ENCODE measurements at places on chromosomes 11 and 22. TPM values are rescaled to one million over a fixed set of nuclear protein-coding genes. Genes with fewer than 3 reads are reported as not detected.

The OR5B21 gene
- total RNA-seq: not detected

The SSH3 gene
- 87.0 TPM for total RNA-seq

The MTFP1 gene
- total RNA-seq: 25.3 TPM

The SYT8 gene
- 0.98 TPM for total RNA-seq

The BDNF gene
- 0.31 TPM for total RNA-seq

The KRTAP5-9 gene
- total RNA-seq: 0.60 TPM

The MYOD1 gene
- not detected for total RNA-seq

The C22orf15 gene
- 0.44 TPM for total RNA-seq

The DEFB131B gene
- total RNA-seq: not detected

The UBQLNL gene
- 0.34 TPM for total RNA-seq

- no peak for DNase-seq
Observed at GRCh38 chr22:17749605-17750395, 24.5 kb downstream of the BID start.

DNA sequence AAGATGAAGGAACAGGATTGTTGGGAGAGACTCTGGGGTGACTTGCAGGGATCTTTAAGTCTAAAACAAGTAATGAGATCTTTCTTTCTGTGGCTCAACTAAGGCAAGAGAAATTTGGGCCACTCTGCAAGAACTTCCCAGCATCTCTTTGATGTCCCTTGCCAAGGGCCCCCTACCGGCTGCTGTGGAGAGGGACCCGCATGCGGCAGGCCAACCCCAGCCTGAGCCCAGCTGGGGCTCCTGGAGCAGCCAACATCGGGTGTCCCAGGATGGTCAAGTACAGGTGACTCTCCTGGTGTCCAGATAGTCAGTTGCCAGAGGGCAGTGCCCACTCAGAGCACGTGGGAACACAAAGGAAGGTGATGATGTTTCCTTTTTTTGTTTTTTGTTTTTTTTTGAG is 363.2 kb downstream of the TBC1D22A start:
- DNase-seq: no peak

DNA sequence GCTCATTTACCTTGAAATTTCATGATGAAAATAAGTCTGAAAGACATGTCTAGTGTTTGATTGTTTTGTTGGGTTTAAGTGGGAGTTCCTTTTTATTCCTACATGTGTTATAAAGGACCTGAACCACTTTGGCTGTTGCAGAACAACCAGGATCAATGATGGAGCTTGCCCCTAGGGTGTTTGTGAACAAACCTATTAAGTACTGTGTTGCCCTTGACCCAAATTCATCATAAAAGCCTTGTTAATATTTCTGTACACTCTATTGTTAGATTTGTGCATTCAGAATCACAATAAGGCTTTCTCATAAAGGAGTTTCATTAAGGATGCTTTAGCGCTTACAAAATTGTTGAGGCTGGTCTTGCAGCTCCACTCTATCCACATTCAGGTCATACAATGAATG is 452.6 kb downstream of the NELL1 start:
- DNase-seq: no peak

DNA sequence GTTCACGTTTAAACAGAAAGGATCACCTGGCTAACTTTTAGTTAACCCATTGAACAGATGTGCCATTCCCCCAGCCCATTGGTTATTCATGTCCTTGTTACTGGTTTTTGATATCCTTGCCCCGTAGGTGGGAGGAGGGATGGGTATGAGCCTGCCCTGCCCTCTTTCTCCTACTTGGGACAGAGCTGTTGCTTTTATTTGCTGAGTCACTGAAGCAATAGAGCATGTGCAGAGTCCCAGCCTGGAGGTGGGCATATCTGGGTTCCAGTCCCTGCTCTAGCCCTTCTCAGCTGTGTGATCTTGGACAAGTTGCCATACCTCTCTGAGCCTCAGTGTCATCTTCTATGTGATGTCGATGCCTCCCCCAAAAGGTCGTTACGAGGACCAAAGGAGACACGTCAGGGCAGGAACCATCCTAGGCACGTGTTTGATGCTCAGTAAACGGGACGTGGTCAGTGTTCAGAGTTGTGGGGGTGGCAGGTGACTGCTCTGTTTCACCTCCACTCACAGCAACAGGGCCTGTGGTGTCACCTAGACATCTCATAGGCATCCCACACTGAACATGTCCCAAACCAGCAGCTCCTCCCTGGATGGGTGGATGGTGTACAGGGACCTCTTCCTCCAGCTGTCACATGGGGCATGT is 61.0 kb downstream of the BMAL1 start:
- DNase-seq: no peak

GRCh38 chr11:129372609-129373488 is 2.8 kb upstream of the BARX2 start:
- DNase-seq: no peak

GRCh38 chr11:72947229-72947628 is 133.0 kb downstream of the ATG16L2 start:
- no peak for DNase-seq

DNA sequence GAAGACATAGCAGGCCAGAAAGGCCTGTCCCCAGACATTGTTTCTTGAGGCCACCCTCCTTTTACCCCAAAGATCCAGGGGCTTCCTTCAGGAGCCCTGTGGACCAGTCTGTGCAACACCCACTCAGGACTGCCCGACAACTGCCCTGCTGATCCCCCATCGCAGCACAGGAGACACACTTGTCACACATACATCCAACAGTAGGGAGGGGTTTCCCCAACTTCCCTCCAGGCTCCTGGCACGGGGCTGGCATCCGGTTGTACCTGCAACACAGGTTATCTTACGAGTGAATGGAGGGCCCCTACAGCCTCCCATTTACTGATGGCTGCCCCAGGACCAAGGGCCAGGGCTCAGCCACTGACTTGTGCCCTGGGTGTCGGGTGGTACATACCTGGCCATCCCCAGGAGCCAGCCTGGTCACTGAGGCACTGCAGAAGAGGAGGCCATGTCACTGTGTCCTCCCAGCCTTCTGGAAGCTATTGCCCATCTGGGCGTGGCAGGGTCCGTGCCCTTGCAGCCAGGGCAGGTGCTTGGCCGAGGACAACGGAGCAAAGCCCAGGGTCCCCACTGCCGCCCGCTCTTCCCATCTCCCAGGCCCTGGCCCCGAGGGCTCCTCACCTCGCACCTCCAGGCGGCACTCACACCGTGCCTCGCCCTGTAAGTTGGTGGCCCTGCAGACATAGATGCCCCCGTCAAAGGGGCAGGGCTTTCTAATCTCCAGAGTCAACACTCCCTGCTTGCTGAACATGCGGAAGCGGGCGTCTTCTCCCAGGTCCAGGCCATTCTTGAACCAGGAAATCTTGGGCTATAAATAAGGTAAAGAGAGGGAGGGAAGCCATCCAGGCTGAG is 20.8 kb downstream of the MYBPC3 start:
- DNase-seq: peak; percentile 71

- no peak for DNase-seq
Observed at GRCh38 chr22:48979482-48979881, 848.2 kb downstream of the BRD1 start.

- peak; percentile 82 for DNase-seq
Observed at GRCh38 chr11:612201-612960, 3.4 kb downstream of the IRF7 start.

DNA sequence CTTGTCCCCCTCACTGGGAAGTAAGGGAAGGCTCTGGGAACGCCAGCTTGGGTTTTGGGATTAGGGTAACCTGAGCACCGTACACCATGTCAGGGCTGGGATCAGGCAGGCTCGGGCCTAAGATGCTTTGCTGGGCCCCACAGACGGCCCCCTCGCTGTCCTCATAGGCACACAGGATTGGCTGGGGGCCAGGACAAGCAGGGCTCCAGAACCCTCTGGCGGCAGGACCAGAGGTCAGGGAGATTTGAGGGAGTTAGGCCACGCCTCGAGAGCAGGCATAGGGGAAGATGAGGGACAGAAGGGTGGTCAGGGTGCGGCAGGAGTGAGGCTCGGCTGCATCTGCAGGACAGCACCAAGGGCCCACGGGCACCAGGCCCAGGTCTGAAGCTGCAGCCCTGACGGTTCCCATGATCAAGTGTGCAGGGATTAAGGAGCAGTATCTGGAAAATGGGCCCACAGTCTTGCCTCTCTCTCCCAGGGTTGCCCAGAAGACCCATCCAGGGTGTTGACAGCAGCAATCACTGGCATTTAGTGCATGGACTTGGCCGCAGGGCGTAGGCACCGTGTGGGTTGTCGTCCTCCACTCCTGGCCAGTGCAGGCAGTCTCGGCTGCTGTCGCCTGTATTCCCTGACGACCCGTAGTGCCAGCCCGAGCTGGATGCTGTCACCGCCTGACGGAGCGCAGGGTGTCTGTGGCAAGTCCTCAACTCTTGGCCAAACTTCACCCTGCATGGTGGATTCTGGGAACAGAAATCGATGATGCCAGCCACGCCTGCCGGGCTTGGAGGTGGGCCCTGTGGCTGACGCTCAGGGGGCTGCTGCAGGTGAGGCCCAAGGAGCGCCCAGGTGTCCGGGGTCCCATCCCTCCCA is 15.7 kb upstream of the GNB1L start:
- DNase-seq: peak; percentile 1

DNA sequence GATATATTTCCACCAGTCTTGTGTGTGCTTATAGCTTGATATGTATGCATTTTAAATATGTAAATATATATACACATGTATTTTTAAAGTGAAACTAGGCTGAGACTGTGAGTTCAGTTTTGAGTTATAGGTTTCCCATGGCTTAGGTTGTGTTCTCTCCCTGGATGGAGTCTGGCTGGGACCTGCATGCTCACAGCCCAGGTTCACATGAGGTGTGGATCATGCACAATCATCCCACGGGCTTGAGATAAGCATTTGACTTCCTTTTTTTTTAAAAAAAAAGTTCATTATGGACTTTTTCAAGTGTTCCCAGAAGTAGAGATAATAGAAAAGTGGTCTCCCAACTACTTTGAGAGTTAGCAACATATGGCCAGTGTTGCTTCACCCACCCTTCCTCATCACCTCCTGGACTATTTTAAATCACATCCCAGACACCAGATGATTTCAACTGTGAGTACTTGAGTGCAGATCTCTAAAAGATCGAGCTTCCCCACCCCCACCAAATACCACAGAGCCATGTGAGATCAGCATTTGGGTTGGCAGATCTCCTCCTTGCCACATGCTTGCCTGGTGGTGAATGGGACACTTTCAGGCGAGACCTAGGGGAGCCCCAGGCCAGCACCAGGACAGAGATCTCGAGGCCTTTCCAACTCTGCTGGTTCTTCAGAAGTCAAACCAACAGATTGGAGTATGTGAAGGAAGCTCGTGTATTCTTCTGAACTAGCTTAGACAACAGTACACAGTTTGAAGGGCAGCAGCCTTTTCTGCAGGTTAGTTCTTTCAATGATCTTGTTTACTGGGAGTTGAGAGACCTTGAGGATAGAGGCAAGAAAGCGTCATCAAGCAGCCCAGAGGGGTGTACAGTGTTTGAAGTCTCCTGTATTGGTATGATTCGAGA is 15.9 kb downstream of the MED15 start:
- DNase-seq: no peak

DNA sequence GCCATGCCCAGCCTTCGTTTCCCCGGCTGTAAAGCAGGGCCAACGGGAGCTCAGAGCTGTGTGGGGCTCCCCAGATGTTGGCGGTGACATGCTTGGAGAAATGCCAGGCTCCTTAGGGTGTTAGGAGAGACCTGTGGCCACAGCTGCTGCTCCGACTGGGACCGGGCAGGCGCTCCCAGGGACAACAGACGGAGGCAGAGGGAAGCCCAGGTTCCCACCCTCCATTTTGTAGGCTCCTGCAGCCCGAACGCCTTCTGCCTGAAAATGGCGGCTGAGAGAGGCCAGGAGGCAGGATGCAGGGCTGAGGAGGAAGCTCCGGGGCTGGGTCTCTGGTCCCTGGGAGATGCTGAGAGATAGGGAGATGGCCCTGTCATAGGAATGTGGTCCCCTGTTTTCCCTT is 10.0 kb downstream of the CD6 start:
- no peak for DNase-seq

DNA sequence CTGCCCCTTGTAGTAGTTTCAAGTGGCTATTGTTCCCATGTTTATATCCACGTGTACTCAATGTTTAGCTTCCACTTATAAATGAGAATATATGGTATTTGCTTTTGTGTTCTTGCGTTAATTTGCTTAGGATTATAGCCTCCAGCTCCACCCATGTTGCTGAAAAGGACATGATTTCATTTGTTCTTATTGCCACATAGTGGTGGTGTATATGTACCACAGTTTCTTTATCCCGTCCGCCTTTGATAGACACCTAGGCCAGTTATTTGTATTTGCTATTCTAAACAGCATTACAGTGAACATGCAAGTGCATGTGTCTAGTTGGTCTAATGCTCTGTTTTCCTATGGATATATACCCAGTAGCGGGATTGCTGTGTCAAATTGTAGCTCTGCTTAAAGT is 6.8 kb downstream of the OR51B2 start:
- no peak for DNase-seq

GRCh38 chr22:31920306-31920705 is 24.0 kb upstream of the YWHAH start:
- no peak for DNase-seq

DNA sequence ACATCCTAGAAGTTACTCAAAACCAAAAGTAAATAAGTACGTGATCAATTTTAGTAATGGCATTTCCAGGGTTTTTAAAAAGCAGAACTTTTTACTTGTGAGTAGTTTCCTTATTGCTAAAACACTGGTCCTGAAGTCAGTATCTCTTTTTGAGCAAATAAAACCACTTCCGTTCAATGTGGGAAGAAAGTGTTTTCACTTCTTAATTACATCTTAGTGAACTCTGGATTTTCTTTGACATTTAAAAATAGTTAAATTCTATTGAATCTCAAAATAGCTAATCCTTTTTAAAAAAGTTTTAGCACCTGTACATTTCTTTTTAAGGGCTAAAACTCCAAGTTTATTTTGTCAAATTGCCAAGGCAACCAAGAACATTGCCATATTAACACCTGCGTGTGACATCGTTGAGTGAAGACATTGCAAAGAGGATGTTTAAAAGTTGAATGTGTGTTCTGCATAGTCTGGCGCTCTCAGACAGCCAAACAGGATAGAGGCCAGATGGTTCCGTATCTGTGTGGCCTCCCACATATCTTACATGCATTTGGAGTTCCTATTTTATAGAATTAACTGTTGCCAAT is 17.2 kb upstream of the OR5B21 start:
- DNase-seq: no peak

DNA sequence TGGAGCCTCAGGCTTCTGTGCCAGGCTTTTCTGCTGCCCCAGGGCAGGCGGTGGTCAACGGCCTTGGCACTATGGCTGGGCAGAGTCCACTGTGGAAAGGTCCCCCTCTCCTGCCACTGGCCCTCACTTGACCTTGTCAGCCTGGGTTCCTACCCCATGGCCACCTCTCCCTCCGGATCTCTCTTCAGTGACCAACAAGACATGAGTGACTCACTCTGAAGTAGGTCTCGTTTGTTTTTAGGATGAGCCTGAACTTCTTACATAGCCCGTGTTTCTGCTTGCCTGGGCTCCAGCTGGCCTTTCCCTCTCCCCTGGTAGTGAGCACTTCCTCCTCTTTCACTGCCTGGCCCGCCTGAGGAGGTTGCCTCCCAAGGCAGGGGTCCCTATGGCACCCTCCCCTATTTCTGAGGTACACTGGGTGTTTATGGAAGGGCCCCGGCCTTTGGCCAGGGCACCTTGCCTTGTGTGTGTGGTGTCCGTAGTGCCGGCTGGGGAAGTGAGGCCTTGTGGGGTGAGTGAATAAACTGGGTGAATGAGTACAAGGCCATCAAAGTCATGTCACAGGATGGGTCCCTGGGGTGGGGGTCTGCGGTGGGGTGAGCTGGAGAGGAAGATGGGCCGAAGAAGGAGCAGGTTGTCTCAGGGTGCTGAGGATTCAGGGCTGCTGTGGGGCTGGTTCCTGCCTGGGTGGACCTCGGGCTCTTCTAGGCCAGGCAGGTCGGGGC is 5.0 kb downstream of the SHANK3 start:
- no peak for DNase-seq

Measured in mucosa of descending colon (tissue), 3 donors.